ENCODE measurements at places on chromosomes 13 and 19.

DNA sequence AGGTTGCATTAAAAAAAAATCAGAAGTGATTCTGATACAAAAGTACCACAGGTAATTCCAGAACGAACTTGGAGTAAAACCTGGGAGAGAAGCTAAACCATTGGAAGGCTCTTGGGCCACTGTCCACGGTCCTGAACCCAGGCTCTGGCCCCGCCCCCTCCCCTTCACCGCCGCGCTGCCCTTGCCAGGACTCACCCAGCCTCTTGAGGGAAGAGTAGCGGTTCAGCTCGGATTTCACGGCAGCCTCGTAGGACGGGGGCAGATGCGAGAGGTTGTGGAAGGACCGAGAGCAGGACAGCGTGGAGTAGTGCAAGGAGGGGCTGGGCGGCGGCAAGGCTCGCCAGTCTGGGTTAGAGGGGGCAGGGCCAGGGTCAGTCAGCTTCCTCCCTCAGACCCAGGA lies 5.7 kb downstream of the SHISA7 start:
- no peak for DNase-seq

- no peak for DNase-seq
Observed at GRCh38 chr19:46950526-46951170, 69.0 kb upstream of the NPAS1 start.

- DNase-seq: no peak
Observed at GRCh38 chr13:31051999-31052398, 109.7 kb downstream of the HSPH1 start.

GRCh38 chr13:113083022-113083373 lies 22.6 kb upstream of the F7 start:
- DNase-seq: no peak

DNA sequence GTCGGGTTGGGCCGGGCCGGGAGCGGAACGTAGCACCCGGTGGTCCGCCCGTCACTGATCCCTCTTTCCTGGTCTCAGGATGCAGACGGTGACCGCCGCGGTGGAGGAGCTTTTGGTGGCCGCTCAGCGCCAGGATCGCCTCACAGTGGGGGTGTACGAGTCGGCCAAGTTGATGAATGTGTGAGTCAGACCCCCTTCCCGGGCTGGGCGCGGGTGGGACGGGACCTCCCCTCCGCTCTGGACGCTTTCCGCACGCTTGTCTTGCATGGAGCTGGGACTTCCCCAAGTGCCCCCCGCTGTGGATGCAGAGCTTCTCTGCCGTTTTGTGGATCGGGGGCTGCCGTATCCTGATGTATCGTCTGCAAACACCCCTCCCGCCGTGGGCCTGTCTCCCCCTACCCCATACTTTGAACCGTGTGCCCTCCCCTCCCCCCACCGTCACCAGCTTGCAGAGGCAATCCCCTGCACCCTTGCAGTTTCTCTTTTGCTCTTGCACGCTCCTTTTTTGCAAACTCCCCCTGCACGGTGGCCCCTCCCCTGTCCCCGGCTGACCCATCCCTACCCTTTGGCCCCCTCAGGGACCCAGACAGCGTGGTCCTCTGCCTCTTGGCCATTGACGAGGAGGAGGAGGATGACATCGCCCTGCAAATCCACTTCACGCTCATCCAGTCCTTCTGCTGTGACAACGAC lies 669 bp downstream of the GADD45B start:
- DNase-seq: peak; percentile 60

DNA sequence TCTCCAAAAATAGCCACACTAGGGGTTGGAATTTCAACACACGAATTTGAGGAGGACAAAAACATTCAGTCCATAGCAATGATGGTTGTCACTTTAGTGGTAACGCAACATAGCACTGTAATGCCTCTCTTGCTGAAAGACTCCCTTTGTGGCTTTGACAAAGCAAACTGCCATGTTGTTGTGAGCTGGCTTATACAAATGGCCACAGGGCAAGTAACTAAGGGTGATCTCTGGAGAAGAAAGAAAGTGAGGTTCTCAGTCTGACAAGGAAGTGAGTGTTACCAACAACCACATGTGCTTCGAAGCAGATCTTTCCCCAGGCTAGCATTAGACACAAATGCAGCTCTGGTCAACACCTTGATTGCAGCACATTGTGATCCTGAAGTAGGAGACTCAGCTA lies 79.1 kb upstream of the PCDH17 start:
- no peak for DNase-seq

GRCh38 chr13:45242070-45242469 lies 41.2 kb upstream of the KCTD4 start:
- DNase-seq: no peak

- no peak for DNase-seq
Observed at GRCh38 chr13:85074543-85075313, 724.5 kb downstream of the SLITRK6 start.

- DNase-seq: no peak
Observed at GRCh38 chr19:45468803-45469131, 971 bp downstream of the FOSB start.

- no peak for DNase-seq
Observed at GRCh38 chr13:76499891-76500290, 386.3 kb downstream of the KCTD12 start.

DNA sequence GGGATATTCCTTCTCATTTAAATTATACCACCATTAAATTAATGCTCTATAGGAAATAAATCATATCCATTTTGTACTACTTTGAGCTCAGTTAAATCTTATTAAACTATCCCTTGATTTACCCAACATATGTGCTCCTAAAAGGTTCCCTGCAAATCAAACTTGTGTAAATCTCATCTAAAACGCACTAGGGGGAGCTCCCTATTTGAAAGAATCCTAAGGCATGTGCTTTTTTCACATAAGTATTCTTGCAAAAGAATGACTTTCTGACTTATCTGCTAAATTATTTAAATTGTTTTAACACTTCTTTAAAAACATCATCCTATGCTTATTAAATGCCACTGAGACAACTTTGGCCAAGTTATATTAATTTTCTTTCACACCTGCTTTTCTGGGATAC lies 7.9 kb downstream of the INTS6 start:
- no peak for DNase-seq

Data from activated T-helper 9 cell treated with anti-CD3 and anti-CD28 coated beads, Interleukin-2, amount 50 U/mL, for 16 hours (primary cell).